ENCODE measurements at places on chromosomes 3 and 15.

- DNase-seq, result no peak
These were observed 89.4 kb upstream of the C3orf80 start for GRCh38 chr3:160135851-160136250.

DNA sequence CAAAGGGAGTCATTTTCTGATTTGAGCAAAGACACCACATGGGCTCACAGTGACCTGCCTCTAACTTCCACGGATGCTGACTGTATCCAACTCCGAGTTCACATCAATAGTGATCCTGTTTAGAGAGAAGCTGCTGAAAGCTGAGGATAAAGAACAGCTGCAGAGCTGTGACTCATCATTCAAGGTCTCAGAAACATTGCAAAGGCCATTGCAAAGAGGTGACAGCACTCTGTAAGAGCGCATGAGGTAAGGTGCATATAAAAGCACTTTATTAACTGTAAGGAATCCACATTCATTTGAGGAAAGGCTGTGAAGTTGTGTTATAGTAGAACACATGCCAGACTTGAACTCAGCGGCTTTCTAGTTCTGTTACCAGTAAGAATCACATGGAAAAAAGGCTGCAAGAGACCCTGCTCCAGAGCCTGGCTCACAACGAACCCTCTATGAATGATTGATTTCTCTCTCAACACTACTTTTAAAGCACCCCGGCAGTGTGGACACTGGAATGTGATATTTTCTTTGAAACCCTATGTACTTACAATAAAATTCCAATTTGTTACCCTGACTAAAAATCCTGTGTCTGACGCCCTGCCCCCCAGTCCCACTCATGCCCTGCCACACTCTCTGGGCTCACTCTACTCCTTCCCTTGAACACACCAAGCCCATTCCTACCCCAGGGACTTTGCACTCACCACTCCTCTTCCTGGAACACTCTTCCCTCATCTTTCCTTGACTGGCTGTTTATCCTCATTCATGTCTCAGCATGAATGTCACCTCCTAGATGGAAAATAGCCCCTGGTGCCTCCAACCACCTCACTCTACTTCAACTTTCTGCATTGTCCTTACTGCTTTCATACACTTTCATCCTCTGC, 111.2 kb downstream of the LSM3 start:
- DNase-seq, result peak; percentile 69

DNA sequence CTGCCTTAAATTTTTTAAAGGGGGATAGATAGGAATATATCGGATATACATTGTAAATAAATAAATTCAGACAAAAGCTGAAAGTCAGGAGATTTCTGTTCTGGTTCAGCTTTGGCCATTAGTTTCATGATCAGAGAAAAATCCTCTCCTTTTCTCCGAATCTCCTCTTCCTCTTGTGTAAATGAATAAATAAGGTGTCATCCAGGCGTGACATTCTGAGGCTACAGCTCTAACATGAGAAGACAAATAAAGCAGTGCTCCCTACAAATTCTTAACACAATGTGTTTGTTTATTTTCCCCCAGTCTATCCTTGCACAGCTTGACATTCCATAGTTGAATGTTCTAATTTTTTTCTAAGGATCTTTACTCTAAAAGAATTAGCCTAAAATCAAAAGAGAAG, 9.4 kb upstream of the MB21D2 start:
- DNase-seq, result no peak

GRCh38 chr3:157384031-157384430, 52.6 kb upstream of the PTX3 start:
- no peak for DNase-seq

DNA sequence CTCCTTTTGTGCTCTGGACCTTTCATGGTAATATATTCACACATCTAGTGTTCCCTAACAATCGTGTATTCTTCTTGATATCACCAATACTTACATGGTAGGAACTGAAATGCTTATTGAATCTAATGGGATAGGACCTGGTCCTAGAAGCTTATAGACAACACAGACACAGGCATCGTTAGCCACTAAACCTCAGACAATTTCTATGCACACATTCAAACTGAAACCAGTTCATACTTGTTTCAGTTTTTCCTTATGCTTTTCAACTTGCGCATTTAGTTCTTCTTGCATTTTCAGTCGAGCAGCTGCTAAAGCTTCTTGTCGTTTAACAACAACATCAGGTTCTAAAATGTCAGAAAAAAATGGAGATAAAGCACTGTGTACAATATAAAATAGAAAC, 2.3 kb downstream of the SELENOS start:
- DNase-seq, result no peak

- DNase-seq, result no peak
These were observed 10.7 kb downstream of the H1-8 start for GRCh38 chr3:129553719-129554118.

DNA sequence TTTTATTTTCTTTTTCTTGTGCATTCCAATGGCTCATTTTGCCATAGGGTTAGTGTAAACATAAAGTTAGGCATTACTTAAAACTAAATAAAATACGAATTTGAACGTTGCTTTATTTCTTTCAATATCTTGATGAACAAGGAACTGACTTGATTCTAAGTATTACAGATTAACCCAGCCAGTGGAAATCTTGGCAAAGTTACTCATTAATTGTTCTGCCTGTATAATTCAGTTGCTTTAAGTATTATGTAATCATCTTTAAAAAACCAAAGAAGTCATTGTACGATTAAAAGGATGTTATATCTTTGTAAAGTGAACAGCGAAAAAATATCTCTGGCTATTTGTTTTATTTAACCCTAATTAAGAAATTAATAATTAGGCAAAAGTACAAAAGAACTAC, 737.9 kb upstream of the BCHE start:
- no peak for DNase-seq

DNA sequence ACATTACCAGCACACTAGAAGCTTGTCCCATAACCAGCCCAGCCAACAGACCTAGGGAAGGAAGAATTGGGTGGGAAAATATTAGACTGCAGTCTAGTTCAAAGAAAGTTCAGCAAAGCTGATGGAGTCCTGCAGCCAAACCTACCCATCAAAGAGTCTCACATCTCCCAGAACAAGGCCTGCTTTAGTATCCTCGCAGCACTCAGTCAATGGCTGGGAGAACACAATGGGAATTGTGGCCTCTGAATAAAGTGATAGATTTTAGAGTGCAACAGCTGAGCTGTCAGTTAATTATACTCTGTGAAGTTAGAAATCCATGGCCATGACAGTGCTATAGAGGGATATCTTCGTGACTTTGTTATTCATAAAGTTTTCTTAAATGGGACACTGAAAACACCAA, 207.2 kb upstream of the NAALADL2 start:
- DNase-seq, result no peak

- DNase-seq, result peak; percentile 89
These were observed 19.4 kb downstream of the CDCP1 start for GRCh38 chr3:45126730-45127129.

GRCh38 chr15:49062900-49063299, 16.7 kb upstream of the SECISBP2L start:
- no peak for DNase-seq

GRCh38 chr3:27535809-27536392, 51.7 kb upstream of the SLC4A7 start:
- DNase-seq, result peak; percentile 81

DNA sequence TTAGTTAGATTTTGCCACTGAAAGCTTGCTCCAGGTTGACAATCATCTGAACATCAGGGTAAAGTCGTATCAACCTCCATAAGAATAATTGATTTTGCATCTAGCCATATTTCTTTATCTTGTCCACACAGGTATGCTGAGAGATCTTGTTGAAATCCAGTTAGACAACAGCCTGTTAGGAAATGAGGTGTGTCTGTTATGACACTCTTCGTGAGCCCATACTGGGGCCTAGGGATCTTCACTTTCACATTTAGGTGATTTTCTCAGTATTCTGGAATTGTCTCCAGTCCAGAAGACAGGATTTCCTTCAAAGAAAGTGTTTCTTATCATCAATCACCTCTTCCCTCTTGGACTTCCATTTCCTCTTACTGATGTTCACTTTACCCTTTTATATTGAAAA, 18.1 kb downstream of the DNAJB11 start:
- DNase-seq, result peak; percentile 90

GRCh38 chr3:144105542-144105941, 133.9 kb downstream of the DIPK2A start:
- DNase-seq, result no peak

GRCh38 chr3:162436826-162437225, 940.2 kb downstream of the OTOL1 start:
- peak; percentile 64 for DNase-seq

GRCh38 chr15:82969353-82969752, 16.7 kb upstream of the RAMAC start:
- no peak for DNase-seq

DNA sequence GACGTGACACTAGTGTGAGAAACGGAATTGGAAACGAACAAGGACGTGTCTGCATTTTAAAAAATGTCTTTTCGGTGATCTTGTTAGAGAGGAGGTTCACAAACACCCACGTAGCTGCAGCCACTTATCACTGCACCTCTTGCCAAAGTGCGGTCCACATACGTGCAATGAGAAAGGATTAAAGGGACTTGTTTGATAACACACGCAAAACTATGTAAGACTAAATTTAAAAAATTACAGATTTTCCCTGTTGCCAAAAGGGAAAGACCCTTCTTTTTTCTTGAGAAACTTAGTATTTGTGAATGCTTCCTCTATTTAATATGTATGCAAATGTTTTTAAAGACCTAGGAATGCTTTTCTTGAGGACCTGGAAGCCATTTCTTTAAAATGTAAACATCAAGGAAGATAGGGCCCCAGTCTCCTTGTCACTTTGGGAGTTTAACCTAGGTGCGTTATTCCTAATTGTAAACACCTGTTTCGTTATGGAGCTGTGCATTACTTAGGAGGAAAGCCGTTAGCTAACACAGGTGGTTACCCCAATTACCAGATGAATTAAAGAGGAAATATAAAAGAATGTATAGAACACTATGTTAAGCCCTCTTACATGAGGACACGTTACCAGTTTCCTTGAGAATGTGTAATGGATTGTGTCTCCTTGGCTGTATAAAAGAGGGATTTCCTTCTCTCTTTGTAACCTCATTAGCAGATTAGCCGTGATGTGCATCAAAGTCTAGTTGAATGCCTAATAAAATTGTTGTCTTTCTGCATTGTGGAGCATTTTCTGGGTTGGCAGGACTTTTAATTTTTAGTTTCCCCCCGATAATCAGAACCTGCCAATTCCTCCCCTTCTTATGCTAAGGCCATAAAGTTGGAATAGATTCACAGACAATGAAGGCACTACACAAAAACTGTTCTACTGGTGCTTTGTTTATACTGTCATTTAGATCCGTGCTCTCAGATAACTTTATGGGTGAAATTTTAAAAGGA, 1.0 kb downstream of the LEKR1 start:
- DNase-seq, result no peak

DNA sequence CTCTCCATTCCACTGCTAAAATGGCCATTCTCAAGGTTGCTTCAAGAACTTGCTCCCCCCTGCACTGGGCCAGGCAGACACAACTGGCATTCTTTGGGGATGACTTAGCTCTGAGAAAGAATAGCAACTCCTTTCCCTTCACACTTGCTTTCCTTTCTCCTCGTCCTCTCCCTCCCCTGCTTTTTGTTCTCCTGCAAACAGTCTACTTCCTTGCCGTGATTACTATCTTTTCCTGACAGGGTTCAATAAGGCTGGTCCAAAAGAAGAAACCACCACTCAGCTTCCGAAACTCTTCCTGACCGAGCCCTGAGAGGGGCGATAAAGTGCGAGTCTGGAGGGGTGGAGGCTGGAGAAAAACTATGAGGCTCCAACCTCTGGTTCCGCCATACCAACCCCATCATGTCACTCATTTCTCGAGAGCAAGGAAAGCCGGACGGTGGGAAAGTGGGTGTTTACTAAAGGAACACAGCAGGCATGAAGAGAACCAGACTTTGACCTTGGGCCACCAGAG, 5.0 kb downstream of the AMOTL2 start:
- DNase-seq, result no peak

DNA sequence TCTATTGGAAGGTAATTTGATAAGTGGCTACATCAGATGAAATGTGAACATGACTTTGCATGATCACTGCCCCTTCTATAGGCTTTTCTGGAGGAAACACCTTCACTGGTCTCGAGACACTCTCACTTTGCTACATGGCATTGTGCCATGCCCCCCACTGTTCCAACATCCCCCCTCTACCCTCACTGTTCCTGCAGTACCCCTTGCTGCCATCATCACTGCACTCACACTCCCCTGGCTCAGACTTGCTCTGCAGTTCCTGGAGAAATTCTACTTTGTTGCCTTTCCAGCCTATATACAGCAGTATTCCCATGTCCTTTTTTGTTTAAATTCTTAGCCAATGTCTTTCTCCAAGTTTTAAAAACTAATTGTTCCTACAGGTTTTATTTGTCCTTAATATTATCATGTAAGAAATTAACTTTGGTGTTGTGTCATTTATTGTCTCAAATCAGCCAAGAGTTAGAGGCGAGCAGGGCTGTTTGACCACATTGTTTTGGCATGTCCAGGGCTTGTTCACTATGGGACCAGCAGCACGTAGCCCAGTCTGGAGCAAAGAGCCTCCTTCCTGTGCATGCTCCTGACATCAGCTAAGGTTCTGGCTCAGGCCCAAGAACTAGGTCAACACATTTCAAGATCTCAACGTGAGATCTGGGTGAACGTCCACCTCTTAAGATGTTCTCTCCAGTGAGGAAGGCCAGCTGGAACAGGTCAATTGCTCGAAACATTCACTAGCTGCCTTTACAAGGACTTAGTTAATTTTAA, 246.4 kb downstream of the SLC9A9 start:
- DNase-seq, result peak; percentile 93
